ENCODE measurements at places on chromosomes 1 and 21.

DNA sequence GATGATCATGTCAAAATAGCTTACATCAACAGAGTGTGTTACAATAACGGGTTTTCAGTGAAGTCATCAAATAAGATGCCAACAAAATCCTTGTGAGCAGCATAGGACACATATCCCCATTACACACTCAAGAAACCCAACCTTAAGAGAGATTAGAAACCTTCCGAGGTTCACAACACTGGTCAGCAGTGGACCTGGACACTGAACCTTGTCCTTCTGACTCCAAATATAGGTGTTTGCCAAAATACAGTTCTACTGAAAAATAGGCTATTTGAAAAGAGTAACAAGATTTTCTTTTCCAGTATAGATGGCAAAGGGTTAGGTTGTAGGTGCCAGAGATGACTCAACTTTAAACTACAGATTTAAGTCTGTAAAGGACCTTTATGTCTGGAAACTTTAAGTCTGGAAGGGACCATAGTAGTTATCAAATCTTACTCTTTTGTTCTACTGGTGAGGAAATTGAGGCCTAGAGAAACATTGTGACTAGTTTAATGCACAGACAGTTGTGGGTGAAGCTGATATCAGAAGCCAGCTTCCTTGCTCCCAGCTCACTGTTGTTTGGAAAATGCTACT is 811 bp upstream of the REG4 start:
- no peak for DNase-seq

DNA sequence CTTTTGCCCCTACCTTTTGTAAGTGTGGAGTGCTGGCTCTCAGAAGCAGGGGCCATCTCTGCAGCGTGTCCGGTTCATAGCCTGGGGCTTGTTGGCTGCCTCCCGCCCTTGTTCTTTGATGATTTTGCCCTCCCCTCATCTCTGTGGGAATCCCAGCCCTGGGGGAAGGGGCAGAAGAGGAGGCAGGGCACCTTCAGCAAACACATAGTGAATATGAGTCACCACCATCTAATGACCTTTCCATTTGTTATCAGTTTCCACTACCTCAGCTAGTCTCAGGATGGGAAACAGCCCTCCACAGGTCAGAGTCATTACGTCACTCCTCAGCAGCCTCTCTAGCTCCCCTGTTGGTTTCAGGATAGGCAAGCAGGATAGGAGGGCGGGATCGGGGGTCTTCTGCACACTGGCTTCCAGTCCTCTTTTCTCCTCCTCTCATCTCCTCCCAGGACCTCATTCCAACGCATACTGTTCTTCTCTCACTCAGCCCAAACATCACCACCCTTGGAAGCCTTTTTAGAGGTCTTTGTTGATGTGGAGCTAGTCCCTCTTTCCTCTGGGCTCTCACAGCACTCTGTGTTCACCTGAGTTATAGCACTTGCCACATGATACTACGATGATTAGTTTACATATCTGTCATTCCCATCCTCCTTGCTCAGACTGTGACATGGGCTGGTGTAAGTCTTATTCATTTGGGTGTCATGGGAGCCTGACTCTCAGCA is 15.8 kb downstream of the GADD45A start:
- DNase-seq: no peak

GRCh38 chr1:188584119-188584518 is 1755.4 kb downstream of the PLA2G4A start:
- no peak for DNase-seq

- DNase-seq: no peak
Observed at GRCh38 chr1:200976634-200977033, 46.9 kb downstream of the KIF21B start.

- no peak for DNase-seq
Observed at GRCh38 chr1:229225331-229225782, 45.6 kb upstream of the RAB4A start.

GRCh38 chr1:22709891-22710700 is 543 bp upstream of the EPHB2 start:
- DNase-seq: no peak

GRCh38 chr1:150765296-150765976 is at the start of gene CTSS:
Gene CTSS, minus strand, starts transcription at chr1:150765778. Its CDS starts 1,015 bp downstream, at chr1:150764763.
- DNase-seq: peak; percentile 94

DNA sequence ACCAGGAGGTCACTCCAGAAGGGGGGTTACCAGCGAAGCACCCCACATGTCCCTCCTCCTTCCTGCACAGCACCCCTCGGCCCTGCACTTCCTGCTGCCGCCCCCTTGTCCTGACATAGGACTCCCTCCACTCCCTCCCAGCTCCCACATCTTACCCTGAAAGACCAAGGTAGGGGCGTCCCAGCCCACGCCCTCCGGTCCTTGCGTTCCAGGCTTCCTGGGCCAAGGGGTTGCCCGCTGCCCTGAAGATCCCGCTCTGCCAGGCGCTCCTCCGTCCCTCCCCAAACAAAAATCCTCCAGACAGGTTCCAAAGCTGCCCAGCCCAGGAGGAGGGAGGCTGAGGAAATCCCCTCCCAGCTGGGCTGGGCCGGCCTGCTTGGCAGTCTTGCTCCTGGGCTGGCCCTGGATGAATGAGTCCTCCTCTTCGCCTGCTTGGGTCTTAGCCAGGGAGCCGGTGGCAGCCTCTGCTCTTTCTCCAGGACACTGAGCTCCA is at the start of gene RHBDL2:
TSS of gene RHBDL2 (minus strand) at position 304 of the 493 bp plus-strand sequence. CDS start 22,618 bp downstream, outside the sequence.
- DNase-seq: no peak

GRCh38 chr1:160935527-160936258 is 18.9 kb downstream of the ITLN2 start:
- DNase-seq: no peak

- DNase-seq: no peak
Observed at GRCh38 chr21:45045481-45045880, 28.9 kb upstream of the ADARB1 start.

GRCh38 chr1:113751114-113751513 is 8.2 kb downstream of the PHTF1 start:
- DNase-seq: no peak

- DNase-seq: peak; percentile 96
Observed at GRCh38 chr21:43854773-43855633, 10.0 kb upstream of the AGPAT3 start.

DNA sequence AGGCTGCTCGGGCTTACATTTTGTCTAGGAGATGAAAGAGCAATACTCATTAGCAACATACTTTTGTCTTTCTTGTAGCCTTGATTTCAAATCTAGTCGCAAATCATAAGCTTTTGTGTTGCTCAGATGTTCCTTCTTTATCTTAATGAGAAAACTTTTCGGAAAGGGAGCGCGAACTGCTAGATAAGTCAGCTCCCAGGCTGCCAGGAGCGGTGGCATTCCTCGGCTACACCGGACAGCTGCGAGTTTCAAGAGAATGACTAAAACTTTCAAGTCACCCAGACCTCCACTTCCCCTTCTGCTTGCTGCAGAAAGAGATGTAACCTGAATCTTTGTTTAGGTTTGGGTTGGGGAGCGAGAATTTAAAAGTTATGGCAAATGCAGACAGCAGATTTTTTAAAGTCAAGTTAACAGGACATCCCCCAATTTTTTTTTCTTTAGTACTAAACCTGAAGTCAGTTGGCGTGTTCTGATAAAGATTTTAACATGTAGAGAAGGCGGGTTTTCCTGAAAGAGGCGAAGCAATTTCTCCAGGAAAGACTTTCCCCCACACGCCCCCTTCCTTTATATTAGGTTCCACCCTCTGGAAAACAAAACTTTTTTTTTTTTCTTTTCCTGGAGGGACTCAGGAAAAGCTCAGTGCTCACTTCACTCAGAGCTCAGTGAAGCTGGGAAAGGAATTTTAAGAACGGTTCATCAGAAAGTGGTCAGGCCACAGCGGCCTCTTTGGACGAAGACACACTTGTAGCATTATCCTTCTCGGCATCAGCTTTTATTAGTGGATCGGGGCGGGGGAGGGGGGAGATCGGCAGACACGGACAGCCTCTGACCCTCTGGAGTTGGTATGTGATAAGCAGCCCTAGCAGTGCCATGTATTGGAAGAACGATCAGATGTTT is at the start of gene LHX8:
TSS of gene LHX8 (plus strand) at position 639 of the 897 bp plus-strand sequence. CDS start 2,227 bp downstream, outside the sequence.
- DNase-seq: no peak

DNA sequence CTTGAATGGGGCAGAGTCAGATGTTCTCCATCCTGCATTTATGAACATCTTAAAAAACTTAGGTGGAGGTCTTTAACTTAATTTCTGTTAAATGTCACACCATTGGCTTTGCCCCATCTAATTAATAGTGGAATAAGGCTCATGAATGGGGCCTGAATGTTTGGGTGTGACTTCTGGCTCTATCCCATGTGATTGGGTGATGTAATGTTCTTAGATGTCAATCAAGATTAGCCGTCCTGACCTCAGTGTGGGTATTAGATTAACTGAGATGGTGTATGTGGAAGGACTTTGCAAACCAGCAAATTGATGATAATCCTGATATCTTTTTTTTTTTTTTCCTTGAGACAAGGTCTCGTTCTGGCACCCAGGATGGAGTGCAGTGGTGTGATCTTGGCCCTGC is 38.1 kb downstream of the C1orf21 start:
- no peak for DNase-seq

DNA sequence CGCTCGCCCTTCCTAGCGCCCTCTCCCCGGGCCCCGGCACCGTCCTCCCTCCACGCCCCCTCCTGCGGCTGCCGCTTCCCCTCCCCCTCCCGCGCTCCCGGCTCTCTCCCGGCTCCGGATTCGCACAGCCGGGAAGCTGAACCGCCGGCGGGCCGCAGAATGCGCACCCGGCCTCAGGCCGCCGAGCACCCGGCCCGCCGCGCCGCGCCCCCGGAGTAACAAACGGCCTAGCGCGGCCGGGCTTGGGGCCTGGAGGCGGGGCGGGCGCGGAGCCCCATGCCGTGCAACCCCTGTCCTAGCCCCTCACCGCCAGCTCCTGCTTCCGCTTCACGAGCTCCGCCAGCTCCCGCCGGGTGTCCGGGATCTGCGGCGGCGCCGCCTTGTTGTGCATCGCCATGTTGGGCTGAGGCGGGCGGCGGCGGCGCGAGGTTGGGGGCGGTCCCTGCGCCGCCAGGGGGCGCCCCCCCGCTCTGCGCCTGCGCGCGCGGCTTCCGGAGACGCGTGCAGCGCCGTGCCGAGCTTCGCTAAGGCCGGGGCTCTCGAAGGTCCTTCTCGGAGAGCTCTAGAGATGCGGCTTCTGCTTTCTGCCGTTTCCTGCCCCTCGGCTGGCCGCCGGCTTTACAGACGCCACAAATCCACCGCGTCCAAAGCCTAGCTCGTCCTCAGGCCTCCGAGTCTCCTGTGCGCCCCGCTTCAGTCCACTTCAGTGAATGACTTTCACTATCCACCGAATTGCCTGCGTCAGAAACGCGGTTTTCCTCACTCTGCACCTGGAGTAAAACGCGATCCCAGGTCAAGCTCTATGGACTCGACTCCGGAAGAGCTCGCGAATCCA is at the start of gene MEAF6:
TSS of gene MEAF6 (minus strand) at position 417 of the 835 bp plus-strand sequence. CDS start at position 397, 20 bp downstream.
- DNase-seq: no peak

- no peak for DNase-seq
Observed at GRCh38 chr21:34761758-34762330, 93.0 kb downstream of the CLIC6 start.

DNA sequence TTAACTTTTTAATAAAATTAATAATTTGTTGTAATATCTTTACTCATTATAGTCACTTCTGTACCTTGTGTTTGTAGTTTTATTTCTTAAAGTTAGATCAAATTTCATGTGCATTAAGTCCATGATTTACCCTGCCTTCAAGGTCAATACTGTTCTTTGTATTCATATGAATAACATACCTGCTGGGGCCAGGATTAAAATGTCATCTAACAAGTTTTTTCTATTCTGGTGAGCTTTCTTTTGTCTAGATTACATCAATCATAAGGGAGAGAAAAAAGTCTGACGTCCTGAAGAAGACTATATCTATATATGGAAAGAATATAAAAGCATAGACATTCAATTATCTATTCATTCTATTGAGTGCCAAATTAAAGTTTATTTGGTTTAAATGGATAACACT is 232.6 kb downstream of the COL11A1 start:
- no peak for DNase-seq

- DNase-seq: no peak
Observed at GRCh38 chr1:2121101-2121691, 71.0 kb downstream of the PRKCZ start.

DNA sequence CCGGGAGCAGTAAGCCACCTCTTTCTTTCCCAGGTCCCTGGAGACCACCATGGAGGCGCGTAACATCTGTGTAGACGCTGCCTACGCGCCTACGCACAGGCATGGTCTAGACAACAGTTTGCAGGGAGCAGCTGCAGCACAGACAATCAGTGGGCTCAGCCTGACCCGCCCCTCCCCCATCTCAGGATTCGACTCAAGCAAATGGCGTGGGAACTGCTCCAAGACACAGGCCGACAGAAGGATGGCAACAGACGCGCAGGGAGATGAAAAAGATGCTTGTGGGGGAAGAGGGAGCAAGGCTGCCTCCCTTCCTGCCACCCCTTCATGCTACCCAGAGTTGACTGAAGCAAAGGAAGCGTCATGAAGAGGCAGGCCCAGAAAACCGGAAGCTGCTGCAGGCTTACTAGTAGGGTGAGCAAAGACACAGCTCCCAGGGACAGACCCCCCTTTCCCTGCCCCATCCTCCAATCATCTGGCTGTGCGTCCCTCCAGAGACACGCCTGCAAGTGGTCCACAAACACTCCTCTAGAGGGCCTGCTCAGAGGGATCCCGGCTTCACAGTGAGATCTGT is 19.5 kb downstream of the STK40 start:
- no peak for DNase-seq

GRCh38 chr1:174352117-174352516 is 95.6 kb upstream of the GPR52 start:
- DNase-seq: no peak

- DNase-seq: no peak
Observed at GRCh38 chr1:89277725-89278124, 5.1 kb upstream of the GBP5 start.

GRCh38 chr1:115215703-115216521 is 122.1 kb downstream of the NGF start:
- DNase-seq: no peak

DNA sequence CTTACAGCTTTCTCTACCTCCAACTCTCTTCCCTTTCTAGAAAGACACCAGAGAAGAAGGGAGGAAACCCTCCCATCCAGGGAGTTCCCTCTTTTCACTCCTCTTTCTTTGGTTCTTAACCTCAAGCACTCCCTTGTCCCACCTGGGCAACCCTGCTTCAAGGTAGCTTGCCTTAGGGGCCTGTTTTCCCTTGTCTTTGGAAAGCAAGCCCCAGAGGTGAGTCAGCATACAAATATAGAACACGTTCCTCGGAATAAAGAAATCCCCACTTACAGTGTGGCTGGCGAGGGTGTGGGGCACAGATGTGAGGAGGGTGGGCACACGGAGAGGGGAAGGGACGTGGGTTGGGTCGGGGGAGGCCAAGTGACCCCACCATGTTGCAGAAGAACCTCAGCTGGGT is 26.1 kb upstream of the KCNE2 start:
- DNase-seq: no peak

DNA sequence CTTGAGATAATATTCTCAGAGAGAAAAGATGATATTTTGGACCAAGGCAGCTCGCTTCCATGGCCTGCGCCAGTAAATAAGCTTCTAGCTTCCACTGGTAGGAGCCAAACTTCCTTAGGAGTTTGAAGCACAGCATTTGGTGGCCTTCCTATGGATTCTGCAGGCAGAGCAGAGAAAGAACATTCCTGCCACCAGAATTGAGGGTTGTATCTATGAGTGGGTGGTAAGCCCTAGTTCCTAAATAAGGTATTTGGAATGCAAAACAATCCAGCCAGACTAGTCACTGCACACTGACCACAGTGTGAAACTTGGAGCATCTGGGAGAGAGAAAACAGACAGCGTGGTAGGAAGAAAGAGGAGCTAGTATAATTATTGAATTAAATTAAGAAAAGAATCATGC is 54.1 kb upstream of the BCAR3 start:
- DNase-seq: no peak

- no peak for DNase-seq
Observed at GRCh38 chr1:229478852-229479251, 29.3 kb downstream of the NUP133 start.

GRCh38 chr1:91505086-91505485 is 4.4 kb downstream of the CDC7 start:
- DNase-seq: no peak

GRCh38 chr21:31398574-31398973 is 54.5 kb upstream of the TIAM1 start:
- DNase-seq: no peak
